ENCODE measurements at places on chromosomes 3 and 15.
A peak's percentile ranks its signal among the peaks of the same experiment; 100 is the strongest.

GRCh38 chr3:108180194-108180593 is 42.0 kb downstream of the IFT57 start:
- peak; percentile 13 for DNase-seq

DNA sequence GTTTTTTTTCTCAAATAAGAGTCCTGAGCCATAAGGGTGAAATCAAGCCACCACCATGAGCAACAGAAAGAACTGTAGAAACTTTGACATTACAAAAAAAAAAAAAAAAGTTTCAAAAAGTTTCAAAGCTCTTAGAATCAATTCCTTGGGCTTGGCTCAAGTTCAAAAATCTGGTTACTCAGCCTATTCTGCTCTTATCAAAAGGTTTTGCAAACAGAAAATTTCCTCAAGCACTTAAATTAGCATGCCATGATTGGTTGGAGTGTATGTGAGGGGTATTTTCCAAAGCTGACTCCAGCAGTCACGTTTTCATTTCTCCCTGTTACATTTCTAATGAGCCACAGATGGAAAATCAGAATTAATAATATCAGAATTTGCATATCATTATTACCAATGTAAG is 12.1 kb upstream of the PEX5L start:
- DNase-seq, result no peak

- no peak for DNase-seq
These were observed 256.2 kb downstream of the NLGN1 start for GRCh38 chr3:173653781-173654180.

DNA sequence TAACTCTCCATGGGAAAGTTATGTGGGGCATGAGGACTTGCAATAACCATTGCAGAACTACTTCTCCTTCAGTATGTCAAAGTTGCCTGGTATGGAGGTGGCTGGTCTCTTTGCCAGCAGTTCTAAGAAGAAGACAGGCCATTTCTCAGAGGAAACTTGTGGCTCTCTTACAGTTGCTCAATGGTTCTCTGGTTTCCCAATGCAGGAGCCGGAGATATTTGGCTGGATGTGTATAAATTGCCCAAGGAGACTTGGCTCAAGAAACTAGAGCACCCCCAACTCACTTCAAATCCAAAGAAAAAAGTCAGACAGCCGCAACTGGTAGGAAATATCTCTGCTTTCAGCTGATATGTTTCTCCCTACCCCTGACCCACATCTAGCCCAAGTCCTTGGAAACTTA is 24.2 kb downstream of the WDR93 start:
- DNase-seq, result no peak

GRCh38 chr3:5390936-5391625 is 203.6 kb downstream of the EDEM1 start:
- no peak for DNase-seq

DNA sequence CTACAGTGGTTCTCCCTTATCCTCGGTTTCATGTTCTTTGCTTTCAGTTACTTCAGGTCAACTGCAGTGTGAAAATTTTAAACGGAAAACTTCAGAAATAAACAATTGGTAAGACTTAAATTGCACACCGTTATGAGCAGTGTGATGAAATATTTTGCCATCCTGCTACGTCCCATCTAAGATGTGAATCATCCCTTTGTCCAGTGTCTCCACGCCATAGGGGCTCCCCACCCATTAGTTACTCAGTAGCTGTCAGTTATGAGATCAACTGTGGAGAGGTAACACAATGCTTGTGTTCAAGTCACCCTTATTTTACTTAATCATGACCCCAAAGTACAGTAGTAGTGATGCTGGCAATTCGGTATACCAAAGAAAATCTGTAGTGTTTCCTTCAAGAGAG is 47.4 kb downstream of the TJP1 start:
- DNase-seq, result no peak

GRCh38 chr15:79035814-79036213 is 54.8 kb downstream of the RASGRF1 start:
- no peak for DNase-seq

DNA sequence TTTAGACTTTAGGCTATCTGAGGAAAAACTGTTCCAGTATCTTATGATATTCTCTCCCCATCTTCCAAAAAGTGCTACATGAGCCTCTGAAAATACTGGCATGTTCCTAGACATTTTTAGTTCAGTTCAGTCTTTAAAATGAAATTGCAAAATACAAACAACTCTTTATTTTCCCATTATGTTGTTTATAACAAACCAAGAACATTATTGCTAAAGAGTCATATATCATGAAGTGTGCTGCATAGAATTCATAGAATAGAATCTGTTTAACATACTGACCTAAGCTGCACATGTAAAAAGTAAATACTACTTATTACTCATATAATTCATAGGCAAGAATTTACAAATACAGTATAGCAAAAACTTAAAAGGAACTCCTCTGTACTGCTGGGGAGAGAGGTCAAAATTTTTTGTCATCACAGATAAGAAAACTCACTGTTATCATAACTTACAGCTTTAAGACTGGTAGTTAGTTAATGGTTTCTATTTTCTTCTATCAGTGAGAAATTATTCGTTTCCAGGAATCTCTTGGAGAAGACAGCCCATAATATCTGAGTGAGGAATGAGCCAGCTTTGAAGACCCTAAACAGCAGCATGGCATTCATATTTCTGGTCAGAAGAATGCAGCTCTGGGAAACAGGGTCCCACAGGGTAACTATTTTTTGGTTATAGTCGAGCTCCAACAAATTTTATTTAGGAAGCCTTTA is 32.2 kb downstream of the FILIP1L start:
- no peak for DNase-seq

DNA sequence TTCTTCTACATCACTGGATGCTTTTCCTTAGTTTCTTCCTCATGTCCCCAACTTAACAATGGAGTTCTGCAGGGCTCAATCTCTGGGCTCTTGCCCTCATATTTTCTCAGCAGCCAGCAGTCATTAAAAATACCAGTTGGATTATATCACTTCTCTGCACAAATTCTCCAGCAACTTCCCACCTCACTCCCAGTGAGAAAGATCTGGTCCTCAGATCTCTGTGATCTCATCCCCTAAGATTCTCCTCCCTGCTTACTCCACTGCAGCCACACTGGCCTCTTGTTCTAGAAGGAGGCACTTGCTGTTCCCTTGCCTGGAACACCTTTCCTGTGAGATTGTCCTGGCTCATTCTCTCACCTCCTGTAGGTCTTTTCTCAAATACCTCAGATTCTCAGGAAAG is 6.1 kb downstream of the ERICH6 start:
- no peak for DNase-seq

DNA sequence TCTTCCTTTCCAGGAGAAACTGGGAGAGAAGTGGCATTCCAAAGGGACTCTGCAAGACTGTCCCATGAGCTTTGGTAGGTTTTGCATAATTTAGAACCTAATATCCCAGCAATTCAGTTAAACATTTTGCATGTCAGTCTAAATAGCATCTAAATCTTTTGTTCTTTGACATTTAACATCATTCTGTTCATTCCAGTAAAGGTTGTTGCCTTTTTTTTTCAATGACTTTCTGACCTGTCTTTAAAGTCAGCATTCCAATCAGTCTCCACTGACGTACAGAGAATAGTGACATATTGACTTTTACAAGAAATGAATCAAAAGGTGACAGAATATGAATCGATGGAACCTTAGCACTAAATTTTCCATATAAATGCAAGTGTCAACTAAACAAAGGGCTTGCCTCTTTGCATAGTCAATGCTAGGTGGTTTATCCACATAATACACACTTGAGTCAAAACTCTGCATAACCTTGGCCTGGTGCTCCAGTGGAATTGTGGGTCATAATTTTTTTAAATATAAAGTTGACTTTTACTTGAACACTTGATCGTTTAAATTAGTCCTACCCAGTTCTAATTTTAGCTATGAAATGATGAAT is 370.1 kb downstream of the CNTN6 start:
- no peak for DNase-seq

GRCh38 chr15:85454403-85454802 is 74.0 kb downstream of the AKAP13 start:
- no peak for DNase-seq

DNA sequence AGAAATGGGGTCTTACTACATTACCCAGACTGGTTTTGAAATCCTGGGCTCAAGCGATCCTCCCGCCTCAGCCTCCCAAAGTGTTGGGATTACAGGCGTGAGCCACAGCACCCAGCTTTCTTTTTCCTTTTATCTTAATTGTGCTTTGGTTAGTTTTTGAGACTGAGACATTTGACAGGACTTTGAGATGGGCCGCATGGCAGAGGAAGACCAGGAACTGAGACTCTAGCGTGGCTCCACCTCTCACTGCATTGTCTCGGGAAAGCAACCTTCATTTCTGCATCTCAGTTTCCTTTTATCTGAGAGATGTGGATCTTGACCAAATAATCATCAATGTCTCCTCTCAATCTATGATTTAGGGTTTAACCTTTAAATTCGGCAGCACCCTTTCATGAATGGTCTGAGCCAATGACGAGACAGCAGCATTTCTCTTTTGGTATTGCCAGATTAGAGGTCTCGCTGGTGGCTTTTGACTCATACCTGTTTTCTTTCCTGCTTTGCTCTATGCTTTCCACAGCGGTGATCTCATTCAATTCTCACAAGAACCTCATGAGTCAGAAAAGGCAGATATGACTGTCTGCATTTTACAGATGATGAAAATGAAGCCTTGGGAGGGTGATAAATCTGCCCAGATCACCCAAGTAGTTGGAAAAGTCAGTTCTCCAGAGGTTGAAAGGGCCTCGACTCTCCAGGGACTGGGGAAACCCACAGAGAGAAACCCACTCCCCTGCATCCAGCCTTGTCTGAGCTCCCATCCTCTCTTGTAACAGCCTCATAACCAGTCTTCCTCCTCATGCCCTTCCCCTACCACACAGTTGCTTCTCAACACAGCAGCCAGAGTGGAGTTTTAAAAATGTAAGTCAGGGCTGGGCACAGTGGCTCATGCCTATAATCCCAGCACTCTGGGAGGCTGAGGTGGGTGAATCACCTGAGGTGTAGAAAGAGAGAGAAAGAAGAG is 84.8 kb upstream of the FOXB1 start:
- no peak for DNase-seq

GRCh38 chr15:34986771-34987480 is 1.2 kb downstream of the ZNF770 start:
- DNase-seq, result no peak

DNA sequence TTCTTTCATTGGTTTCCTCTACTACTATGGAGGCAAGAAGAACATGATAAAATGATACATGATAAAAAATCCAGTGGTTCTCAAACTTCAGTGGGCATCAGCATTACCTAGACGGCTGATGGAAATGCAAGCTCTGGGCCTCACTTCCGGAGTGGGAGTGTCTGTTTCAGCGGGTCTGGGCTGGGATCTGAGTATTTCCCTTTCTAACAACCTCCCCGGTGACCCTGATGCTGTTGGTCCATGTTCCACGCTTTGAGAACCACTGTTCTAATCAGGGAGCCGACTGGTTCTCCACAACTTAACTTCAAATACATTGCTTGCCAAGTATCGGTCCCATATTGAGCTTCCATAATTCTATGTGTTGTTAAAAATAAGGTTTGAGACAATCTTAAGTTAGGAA is 712.3 kb upstream of the LMCD1 start:
- DNase-seq, result no peak

- DNase-seq, result no peak
These were observed 67.8 kb upstream of the SLC24A5 start for GRCh38 chr15:48052946-48053345.

- DNase-seq, result no peak
These were observed 137.2 kb downstream of the EEFSEC start for GRCh38 chr3:128290484-128290883.

DNA sequence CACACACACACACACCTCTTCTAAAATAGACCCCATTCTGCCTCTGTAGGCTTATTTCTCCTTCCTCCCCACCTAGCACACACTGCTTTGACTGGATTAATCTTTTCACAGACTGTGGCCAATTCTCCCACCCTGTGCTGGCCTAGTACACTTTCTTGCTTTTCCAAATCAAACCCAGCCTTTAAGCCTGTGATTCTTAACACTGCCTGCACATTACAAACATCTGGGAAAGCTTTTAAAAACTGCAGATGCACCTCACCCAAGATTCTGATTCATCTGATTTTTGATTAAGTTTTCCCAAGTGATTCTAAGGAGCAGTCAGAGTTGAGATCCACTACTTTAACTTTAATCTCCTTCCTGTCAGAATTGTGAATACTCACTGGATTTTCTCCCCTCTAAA is 12.8 kb downstream of the CSNK1G1 start:
- DNase-seq, result no peak

GRCh38 chr15:48266024-48266689 is 60.1 kb downstream of the SLC12A1 start:
- DNase-seq, result no peak

DNA sequence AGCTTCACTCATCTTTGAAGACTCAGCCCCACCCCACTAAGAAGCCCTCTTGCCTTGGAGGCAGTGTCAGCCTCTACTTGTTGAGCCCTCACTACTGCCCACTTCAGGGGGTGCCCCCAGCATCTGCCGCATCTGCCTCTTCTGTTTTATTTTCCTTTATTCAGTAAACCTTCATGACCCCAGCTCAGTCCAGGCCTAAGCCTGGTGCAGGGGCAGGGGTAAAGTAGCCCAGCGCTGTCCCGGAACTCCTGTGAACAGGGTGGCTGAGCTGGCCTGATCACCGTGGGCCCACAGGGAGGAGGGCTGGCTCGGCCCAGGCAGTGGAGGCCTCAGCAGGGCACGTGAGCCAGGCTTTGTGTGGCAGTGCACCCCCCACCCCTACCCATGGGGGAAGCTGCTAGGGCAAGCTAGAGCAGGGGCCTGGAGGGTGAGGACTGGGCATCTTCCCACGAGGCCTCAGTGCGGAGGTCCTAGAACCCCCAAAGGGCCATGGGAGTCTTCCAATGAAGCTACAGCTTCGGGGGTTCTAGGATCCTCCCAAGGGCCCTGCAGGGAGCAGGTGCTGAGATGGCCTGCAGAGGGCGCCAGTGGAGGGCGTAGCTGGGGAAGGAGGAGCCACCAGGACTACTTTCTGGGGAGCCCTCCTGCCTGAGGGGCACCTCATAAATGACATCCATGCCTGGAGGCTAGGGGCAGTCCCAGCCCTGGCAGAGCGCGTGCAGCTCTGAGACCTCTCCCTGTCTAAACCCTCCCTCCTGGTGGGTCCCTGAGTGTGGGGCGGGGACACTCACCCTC is 36.0 kb downstream of the TSPAN3 start:
- no peak for DNase-seq

- DNase-seq, result no peak
These were observed 54.5 kb upstream of the GOLGA6B start for GRCh38 chr15:72599855-72600464.

- DNase-seq, result no peak
These were observed 33.0 kb downstream of the MBNL1 start for GRCh38 chr3:152301745-152302181.

DNA sequence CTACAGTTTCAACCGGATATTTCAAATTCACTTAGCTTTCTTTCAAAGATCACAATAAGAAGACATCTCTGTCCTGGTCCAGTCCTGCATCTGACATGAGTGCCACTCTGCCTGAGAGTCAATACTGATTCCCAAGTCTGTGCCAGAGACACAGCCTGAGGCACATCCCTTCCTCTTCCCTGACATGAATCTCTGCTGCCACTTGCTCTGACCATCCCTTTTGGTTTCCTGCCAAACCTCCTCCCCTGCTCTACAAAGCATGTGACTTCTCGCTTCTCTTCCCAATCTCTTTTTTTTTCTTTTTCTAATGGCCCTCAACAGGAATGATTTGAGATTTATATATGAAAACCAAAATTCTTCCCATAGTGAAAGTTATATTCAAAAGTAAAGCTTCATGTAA is 117.9 kb downstream of the MECOM start:
- no peak for DNase-seq

GRCh38 chr3:123129092-123129491 is 62.3 kb downstream of the PDIA5 start:
- DNase-seq, result no peak

Measured in DMS 273 treated with DMSO at 0.1 percent for 48 hours (cell line).